ENCODE measurements at places on chromosomes 1 and 21. TPM values are rescaled to one million over a fixed set of nuclear protein-coding genes. Genes with fewer than 3 reads are reported as not detected.

SNIP1 gene
- 21.1 TPM for total RNA-seq

LCE3D gene
- total RNA-seq = not detected

PLPPR5 gene
- total RNA-seq = not detected

SNX7 gene
- total RNA-seq = 27.6 TPM

LCE1E gene
- total RNA-seq = not detected

MTARC1 gene
- total RNA-seq = 11.4 TPM

S100A9 gene
- total RNA-seq = 165 TPM

C1orf115 gene
- 1.1 TPM for total RNA-seq

MAST2 gene
- total RNA-seq = 23.4 TPM

VASH2 gene
- not detected for total RNA-seq

TRIM67 gene
- total RNA-seq = 1.0 TPM

CFAP45 gene
- total RNA-seq = not detected

ADAM30 gene
- total RNA-seq = not detected

PDC gene
- total RNA-seq = not detected

GSTM1 gene
- 301 TPM for total RNA-seq

CYP4B1 gene
- total RNA-seq = 11.9 TPM

USH2A gene
- total RNA-seq = 1.9 TPM

CD1D gene
- 2.7 TPM for total RNA-seq

DMRTA2 gene
- total RNA-seq = not detected

SH2D2A gene
- total RNA-seq = not detected

CCDC17 gene
- total RNA-seq = 0.83 TPM

IFI16 gene
- total RNA-seq = 101 TPM

UBL4B gene
- not detected for total RNA-seq

CLDN8 gene
- not detected for total RNA-seq

ADGRL4 gene
- 8.4 TPM for total RNA-seq
